Cardiac fibroblast (primary cell): ENCODE measurements at places on chromosomes 3 and 15.

DNA sequence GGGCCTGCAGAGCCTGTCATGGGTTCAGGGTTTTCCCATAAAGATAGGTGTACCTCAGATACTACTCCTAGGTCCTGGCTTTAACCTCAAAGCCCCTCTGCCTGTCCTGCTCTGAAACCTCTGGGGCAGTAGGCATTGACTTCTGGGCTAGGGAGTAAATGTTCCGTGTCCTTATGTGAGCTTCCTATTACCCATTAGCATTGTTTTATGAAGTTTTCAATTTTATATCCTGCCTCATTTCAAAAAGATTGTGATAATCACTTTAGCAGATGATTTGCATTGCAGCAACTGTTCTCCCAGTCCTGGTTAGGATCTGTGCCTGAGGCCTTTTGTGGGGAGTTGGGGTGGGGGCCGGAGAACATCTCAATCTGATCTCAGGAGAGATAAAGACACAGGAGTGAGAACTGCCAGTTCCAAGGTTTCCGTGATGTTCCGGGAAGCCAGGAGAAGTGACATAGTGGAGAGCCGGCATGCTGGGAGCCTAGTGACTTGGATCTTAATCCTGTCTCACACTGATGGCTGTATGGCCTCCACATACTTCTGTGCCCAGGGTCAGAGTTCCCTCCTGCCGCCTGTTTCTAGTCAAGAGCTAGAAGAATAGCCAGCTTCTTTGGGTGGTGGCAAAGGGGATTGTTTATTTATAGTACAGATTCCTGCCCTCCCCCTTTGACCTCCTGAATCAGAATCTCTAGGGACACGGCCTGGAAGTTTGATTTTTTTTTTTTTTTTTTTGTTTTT is 10.6 kb downstream of the TPM1 start:
- DNase-seq, result peak; percentile 75

- DNase-seq, result peak; percentile 77
These were observed 35.1 kb downstream of the CMTM6 start for GRCh38 chr3:32467333-32468070.

DNA sequence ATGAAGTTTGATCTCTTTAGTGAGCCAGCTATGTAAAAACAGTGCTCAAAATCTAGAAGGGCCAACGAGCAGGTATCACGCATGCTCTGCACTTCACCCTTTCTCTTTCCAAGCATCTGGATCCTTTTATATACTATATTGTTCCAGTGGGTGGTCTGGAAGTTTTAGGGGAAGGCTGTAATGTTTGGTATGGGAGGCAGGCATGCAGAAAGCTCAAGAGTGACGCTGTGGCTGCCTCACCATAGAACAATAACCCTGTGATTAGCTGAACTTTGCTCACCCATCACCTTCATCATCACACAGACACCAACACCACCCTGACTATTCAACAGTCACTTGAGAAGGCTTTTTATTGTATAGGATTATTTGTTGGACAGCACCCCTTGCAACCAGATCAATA is 81.6 kb downstream of the FBN1 start:
- DNase-seq, result no peak

- no peak for DNase-seq
These were observed 353.2 kb downstream of the AGBL1 start for GRCh38 chr15:86432861-86433260.

DNA sequence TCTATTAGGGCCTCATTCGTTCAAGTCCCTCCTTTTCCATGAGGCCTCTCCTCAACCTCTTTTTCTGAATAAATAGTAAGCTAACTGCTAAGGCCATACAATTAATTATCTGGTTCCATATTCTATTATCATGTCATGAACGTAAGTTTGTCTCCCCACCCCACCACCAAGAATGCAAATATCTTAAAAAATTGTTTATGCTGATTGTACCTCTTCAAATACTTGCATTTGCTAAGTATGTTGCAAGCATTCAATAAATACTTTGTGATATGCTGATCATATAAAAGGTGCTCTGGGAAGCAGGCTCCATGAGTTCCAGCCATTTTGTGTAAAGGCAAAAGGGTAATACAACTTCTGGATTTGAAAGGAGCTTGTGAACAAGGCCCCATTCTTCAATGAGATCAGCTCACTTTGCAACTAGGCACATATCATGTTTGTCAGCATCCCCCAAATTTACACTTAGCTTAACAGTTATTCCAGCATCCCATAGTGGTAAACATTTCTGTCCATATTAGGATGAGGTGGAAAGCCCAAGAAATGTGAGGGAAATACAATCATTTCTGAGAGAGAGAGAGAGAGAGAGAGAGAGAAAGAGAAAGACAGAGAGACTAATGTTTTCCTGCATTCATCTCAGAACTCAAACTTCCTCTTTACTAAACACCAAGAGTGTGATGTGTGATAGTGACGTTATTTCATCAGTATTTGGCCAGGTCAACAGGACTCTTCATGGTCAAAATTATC is 33.2 kb downstream of the SLC12A8 start:
- DNase-seq, result no peak

DNA sequence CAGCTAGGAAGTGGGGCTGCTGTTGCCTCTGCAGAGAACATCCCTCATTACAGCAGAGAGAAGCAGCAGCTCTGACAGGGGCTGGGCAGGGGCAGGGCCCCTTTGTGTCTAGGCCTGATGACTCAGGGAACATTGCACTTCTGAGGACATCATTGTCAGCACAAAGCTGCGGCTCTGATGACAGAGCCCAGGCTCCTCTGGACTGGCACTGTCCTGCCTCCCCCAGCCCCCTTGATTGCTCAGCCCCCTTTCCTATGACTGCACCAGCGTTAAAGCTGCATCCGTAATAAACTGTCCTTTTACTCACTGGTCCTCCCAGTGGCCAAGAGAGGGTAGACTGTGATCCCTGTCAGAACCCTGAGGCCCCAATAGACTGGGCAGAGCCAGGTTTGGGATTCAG is 18.3 kb downstream of the TRH start:
- peak; percentile 9 for DNase-seq

- DNase-seq, result no peak
These were observed 238.1 kb downstream of the CPNE4 start for GRCh38 chr3:131796558-131797198.
